ENCODE measurements at places on chromosomes 6 and 20.

- peak; percentile 89 for DNase-seq
Measured at GRCh38 chr6:21999012-21999528, 297.8 kb downstream of the PRL start.

DNA sequence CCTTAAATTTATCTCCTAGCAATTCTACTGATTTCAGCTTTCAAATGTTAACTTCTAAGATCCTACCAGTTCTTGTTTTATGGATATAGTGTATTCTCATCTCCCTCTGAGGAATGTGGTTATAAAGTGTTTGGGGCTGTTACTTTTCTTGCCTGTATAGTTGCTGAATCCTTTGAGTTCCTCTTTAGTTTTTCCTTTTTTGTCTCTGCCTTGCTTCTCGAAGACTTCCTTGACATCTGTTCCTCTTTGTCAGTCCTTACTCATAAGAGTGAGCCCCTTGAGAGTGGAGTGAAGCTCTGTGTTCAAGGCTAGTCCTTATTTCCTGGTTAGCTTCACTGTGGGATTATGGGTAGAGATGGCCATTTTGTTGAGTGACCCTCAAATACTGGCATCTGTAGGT, 84.6 kb downstream of the ELOVL4 start:
- no peak for DNase-seq

GRCh38 chr6:144675231-144675861, 390.2 kb downstream of the UTRN start:
- DNase-seq = peak; percentile 82

DNA sequence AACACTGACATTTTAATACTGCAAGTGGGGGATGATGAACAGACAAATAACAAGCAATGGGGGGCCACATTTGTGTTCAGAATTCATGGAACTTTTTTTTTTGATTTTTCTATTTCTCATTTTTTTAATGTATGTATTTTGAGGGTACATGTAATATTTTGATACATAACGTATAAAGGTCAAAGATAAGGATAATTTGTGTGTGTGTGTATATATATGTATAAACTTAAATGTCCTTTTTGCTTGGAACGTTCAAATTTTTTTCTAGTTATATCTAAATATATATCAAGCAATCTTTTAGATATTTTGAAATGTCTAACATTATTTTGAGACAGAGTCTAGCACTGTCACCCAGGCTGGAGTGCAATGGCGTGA, 12.3 kb upstream of the ZNF311 start:
- DNase-seq = no peak

GRCh38 chr6:73702444-73702843, 6.4 kb downstream of the CD109 start:
- no peak for DNase-seq

GRCh38 chr6:101689156-101689555, 295.6 kb downstream of the GRIK2 start:
- no peak for DNase-seq
